Breast epithelium (tissue), 4 donors: ENCODE measurements at places on chromosomes 3 and 15. TPM values are rescaled to one million over a fixed set of nuclear protein-coding genes. Genes with fewer than 3 reads are reported as not detected.

The WDR49 gene
- total RNA-seq = 0.80 TPM

The CFAP100 gene
- not detected for total RNA-seq

The GPR156 gene
- 0.64 TPM for total RNA-seq

The DISP2 gene
- total RNA-seq = 0.88 TPM

The TLR9 gene
- total RNA-seq = not detected

The HCLS1 gene
- total RNA-seq = 42.6 TPM

The ITIH1 gene
- 0.32 TPM for total RNA-seq

The ELL3 gene
- 14.5 TPM for total RNA-seq

The TMEM212 gene
- total RNA-seq = not detected

The TTLL13 gene
- total RNA-seq = not detected

The FSIP1 gene
- 16.2 TPM for total RNA-seq

The SEC61A1 gene
- total RNA-seq = 105 TPM

The UBP1 gene
- 69.5 TPM for total RNA-seq

The MRPL3 gene
- total RNA-seq = 79.0 TPM

The ATP13A5 gene
- not detected for total RNA-seq

The B3GNT5 gene
- 6.2 TPM for total RNA-seq

The STRIT1 gene
- not detected for total RNA-seq

The CCR9 gene
- not detected for total RNA-seq
